ENCODE measurements at places on chromosomes 5 and 9.
A peak's percentile ranks its signal among the peaks of the same experiment; 100 is the strongest.

- DNase-seq, result no peak
Observed at GRCh38 chr5:10343486-10343885, 10.0 kb upstream of the MARCHF6 start.

GRCh38 chr9:135563039-135563476 lies 1.5 kb downstream of the PAEP start:
- no peak for DNase-seq

DNA sequence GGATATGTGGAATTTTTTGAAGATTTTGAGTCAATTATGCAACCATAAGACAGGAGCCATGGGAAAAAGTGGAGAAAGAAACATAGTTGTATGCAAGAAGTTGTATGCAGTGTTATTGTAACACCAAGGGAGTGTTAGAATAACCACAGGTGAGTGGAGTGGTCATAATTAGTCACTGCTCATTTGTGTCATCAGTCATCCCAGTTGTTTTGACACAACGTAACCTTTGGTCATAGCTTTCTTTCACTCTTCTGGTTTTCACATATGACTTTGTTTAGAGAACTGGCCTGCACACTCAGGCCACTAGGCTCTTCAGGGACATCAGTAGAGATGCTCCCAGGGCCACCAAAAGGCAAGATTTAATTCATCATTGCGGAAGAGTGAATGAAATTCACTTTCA lies 158.7 kb upstream of the HMHB1 start:
- no peak for DNase-seq

DNA sequence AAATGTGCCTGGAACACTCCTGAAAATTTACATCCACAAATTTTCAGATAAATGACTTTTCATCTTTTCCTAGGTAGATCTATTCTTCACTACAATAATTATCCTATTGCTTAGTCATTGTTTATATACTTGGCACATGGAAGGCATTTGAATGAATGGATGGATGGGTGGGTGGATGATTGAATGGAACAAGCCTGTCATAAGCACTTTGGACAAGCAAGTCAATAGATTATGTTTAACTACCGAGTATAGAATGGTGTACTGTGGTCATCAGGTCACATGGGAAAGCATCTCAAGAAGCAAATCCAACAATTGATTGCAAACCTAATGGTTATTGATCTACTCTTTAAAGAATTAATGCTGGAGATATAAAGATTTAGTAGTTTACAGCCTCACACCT lies 114.4 kb upstream of the DMRTA1 start:
- no peak for DNase-seq

DNA sequence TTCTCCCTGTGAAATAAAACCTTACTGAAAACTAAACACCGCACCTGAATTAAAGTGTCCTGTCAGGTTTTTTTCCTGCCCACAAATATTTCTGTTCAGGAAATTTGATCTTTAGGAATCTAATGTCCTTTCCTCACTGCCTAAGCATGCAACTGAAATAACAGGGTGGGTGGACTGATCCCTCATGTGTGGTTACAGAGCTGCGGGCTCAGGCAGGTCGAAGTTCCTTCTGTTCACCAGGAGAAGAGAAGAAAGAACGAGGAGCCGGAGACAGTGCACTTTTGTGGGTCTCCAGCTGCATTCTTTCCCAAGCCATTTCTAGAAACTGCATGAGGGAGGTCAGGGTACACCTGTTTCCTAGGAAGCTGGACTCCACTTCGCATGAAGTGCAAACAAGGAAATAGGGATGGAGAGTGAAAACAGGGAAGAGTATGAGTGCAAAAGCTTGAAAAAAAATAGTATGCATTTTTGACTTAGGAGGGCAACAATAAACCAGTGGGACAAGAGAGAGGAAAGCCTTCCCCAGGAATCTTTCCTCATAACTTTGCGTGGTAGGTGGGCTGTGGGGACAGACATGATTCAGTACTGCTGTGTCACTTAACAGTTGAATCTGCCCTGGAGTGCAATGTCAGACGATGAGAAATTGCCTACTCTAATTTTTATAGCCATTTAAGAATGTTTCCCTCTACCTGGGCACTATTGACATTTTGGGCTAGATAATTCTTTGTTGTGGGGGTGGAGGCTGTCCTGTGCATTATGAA lies 60.3 kb downstream of the GCNT1 start:
- DNase-seq, result no peak

GRCh38 chr5:134524272-134524825 lies 1.1 kb upstream of the JADE2 start:
- DNase-seq, result peak; percentile 71

- no peak for DNase-seq
Observed at GRCh38 chr9:117080765-117081390, 334.0 kb downstream of the ASTN2 start.

DNA sequence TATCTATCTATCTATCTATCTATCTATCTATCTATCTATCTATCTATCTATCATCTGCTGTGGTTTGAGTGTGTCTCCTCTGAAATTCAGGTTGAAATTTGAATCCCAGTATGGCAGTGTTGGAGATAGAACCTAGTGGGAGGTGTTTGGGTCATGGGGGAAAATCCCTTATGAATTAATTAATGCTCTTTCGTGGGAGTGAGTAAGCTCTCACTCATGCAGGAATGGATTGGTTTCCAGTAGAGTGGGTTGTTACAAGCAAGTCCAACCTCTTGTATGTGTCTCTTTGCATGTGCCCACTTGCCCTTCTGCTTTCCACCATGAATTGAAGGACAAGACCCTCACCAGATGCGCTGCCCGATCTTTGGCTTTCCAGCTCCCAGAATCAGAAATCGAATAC lies 113.0 kb downstream of the ANXA1 start:
- no peak for DNase-seq

DNA sequence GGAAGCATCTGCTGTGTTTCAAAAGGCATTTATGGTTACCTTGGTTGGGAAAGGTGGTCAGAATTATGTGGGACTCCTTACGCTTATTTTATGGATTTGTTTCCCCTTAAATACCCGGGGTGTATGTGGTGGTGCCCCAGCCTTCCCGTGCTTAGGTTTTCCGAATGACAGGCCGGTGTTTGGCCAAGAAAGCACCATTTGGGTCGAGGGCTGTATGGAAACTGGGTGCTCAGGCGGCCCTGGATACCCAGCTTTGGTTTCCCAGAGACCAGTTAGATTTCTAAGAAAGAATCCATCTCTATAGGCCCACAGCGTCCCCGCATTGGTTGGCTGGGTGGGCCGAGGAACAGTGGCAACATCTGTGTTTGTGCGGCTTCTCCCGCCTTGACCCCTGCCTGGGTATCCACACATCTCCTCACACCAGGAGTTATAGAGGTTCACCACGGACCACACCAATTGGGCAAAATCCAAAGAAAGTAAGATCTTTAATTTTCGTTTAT lies 868 bp downstream of the ARHGEF28 start:
- no peak for DNase-seq

GRCh38 chr5:125411071-125411743 lies 664.8 kb upstream of the ZNF608 start:
- no peak for DNase-seq

DNA sequence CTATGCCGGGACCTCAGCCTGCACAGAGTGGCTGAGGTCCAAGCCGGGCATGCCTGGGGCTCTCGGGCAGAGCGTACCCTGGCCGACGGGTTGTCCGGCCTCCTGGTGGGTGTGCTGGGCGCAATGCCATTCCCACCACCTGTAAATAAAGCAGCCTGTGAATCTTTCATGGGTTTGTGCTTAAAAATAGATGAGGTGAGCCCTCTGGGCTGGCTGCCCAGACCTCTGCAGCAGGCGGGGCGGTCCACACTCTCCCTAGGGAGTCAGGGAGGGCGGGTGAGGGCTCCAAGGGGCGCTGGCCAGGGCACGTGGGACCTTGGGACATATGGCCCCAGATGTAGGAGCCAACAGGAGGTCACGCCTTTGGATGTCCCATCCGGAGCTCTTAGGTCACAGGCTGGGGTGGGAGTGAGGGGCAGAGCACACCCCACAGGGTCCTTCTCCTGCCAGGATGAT lies 3.6 kb upstream of the AGPAT2 start:
- no peak for DNase-seq

DNA sequence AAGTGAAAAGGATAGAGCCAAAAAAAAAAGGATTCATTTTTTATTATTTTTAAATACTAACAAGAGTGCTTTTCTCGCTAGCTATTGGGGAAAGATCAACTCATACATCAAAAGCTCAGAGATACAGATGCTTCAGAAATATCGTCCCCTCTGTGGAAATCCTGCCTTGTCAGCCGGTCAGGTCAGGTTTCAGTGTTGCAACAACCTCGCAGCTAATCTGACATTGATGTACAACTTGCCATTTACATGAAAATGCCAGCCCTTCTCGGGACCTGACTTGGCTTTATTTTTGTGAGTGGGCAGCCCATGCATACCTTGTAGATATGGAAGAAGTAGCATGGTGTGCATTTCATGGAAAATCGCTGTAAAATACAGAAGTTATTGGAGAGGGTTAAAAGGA lies 358.8 kb upstream of the ADAMTS16 start:
- DNase-seq, result no peak

DNA sequence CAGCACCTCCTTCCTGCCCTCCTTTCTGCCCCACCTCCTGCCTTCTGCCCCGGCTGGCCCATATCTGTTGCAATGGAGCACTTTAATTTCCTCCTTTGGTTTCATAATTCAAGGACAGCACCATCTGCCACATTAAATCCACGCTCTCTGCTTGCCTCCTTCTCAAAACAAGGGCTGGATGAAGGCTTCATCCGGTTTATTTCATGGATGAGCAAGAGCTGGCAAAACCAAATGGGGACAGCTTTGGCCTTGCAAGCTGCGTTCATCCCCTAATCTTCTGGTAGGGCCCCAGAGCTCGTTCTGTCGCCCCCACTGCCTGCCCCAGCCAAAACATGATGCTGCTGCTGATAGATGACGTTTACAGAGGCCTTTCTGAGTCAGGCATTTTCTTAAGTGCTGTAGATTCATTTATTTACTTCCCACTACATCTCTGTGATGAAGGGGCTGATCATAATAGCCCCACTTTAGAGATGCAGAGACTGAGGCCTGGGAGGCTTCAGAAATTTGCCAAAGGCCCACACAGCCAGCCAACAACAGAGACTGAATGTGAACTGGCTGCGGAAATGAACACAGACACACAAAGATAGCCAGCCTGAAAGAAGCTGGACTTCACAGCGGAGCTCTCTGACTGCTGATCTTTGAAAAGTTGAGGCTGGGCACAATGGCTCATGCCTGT lies 115.6 kb upstream of the CPEB4 start:
- DNase-seq, result no peak

- no peak for DNase-seq
Observed at GRCh38 chr5:142115937-142116614, 7.5 kb downstream of the NDFIP1 start.

DNA sequence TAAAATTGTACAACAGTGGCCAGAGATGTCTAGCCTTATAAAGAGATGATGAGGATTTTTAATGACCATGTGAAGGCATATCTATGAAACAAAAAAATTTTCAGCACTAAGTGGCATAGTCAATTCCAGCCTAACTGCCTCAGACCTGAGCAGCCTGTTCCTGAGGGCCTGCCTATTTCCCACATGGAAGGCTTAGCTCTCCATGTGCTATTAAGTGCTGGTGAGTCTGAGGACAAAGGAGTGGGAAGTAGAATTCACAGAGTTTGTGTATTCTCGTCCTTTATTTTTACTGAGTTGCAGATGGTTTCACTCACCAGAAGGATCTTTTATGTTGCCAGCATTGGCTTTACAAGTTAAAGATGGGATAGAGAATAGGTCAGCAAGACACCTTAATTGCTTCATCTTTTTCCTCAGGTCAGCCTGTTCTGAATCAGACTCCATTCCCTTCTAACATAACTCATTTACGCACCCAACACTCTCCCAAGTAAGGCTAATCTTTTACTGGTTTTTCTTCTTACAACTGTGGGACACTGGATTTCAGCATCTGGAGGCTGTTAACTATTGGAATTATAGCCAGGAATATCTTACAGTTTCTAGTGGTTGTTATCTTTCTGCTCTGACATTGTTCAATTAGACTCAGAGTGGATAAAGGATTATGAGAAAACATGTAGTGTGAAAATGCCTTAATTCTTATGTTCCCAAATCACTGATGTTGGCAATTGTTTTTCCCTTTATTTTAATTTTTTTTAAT lies 76.8 kb downstream of the ISOC1 start:
- DNase-seq, result no peak

DNA sequence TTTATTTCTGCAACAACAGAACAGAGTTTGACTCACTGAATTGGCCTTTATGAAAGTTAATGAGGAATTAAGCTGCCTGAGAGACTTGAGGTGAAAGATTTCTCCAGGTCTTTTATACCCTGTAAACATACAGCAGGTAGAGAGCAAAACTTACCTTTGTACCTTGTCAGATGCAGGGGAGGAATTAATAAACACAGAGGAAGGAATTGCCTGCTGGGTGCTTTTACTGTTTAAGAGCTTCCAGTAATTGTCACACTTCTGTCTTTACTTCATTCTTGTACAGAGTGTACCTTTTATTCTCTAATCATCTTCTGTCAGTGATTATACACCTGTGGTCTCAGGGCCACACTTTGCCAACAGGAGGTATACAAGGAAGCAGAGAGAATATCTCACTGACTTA lies 94.0 kb upstream of the GRIN3A start:
- DNase-seq, result no peak

DNA sequence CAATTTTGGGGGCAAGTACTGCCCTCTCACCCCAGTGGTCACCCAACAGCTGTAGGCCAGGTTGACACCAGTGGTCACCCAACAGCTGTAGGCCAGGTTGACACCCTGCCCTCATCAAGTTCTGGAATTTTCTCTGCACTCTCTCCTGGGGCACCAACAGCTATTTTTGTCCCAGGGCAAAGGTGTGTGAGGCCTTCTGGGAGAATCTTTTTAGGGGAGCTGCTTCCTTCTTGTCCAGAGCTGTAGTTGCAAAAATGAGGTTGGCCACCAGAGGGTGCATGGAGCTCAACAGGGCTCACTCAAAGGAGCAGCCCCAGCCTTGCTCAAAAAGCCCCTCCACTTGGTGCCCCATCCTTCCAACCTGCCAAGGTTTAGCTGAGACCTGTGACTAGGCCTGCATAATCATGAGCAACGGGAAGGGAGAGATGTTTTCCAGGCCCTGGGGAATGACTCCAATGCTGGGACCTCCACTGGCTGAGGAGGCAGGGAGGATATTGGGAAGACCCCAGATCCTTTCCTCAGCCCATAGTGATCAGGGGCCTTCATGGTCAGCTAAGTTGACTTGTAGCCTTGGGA lies 10.6 kb upstream of the P4HA2 start:
- peak; percentile 77 for DNase-seq

DNA sequence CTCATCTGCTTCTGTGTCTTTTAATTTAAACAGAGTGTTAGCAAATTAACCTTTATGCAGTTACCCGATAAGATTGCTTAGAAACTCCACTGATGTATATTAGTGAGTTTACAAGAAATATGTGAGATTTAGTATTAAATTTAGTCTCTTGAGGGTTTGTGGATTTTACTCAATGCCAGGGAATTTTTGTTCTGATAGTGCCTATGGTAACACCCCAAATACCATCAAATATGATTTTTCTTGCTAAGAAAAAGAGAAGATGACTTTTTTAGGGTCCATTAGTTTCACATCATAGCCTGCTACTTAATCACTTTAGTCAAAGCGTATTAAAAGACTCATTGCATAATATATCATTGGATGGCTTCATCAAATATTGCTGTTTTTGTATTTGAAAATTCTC lies 224.9 kb downstream of the PCSK5 start:
- DNase-seq, result no peak

- no peak for DNase-seq
Observed at GRCh38 chr5:137206030-137206715, 293.0 kb downstream of the SPOCK1 start.

GRCh38 chr5:82387001-82387818 lies 109.1 kb upstream of the RPS23 start:
- DNase-seq, result no peak
